Activated T-helper 17 cell treated with anti-CD3 and anti-CD28 coated beads, Interleukin-2, amount 50 U/mL, for 72 hours (primary cell): ENCODE measurements at places on chromosomes 1 and 21.

DNA sequence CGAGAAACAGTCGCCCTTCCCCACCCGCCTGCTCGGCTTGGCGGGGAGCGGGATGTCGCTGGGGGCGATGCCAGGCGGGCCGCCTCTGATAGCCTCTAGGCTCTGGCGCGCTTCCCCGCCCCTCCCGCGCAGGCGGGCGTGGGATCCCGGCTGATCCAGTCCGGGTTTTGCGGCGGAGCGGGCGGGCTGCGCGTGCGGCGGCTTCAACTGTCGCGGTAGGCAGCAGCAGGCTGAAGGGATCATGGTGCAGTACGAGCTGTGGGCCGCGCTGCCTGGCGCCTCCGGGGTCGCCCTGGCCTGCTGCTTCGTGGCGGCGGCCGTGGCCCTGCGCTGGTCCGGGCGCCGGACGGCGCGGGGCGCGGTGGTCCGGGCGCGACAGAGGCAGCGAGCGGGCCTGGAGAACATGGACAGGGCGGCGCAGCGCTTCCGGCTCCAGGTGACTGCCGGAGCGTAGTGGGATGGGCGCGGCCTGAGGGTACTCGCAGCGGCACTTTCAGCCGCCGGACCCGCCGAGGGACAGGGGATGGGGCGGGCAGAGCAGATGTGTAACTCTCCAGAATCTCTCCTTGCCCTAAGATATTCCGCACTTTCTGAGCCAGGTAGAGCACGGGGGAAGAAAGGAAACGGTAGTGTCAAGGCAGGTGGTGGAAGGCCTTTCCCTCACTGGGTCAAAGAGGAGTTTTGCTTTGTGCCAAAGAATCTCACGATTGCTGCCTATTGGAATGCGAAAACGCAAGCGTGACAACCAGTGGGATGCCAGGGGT is at the start of gene FAAH:
Gene FAAH (plus strand): TSS at position 210 of the 764 bp plus-strand sequence. CDS start 32 bp downstream, at position 242.
- peak; percentile 37 for ATAC-seq

- no peak for ATAC-seq
Observed at GRCh38 chr1:60888126-60888525, 194.2 kb upstream of the NFIA start.

GRCh38 chr1:90724926-90725656 is 8.0 kb upstream of the BARHL2 start:
- no peak for ATAC-seq

- ATAC-seq, result no peak
Observed at GRCh38 chr1:3064296-3064850, 4.6 kb upstream of the PRDM16 start.

DNA sequence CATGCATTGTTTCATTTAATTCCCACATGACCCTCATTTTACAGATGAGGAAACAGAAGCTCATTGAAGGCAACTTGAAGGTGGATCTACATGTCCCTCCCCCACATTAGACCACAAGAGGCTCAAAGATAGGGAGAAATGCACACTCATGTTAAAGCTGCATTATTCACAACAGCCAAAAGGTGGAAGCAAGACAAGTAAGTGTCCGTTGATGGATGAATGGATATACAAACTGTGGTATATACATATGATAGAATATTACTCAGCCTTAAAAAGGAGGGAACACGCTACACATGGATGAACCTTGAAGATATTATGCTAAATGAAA is 149.7 kb upstream of the JUN start:
- no peak for ATAC-seq

- peak; percentile 96 for ATAC-seq
Observed at GRCh38 chr1:168763031-168763430, 34.0 kb upstream of the DPT start.

- ATAC-seq, result no peak
Observed at GRCh38 chr1:90717665-90718410, 736 bp upstream of the BARHL2 start.
